Inflammatory macrophage treated with lipopolysaccharide for 4 hours (primary cell): ENCODE measurements at places on chromosomes 1 and 21.

- no peak for DNase-seq
Observed at GRCh38 chr1:203581841-203582240, 44.8 kb upstream of the ATP2B4 start.

GRCh38 chr1:119549719-119550132 is 42.7 kb downstream of the HSD3B1 start:
- DNase-seq: peak; percentile 77

DNA sequence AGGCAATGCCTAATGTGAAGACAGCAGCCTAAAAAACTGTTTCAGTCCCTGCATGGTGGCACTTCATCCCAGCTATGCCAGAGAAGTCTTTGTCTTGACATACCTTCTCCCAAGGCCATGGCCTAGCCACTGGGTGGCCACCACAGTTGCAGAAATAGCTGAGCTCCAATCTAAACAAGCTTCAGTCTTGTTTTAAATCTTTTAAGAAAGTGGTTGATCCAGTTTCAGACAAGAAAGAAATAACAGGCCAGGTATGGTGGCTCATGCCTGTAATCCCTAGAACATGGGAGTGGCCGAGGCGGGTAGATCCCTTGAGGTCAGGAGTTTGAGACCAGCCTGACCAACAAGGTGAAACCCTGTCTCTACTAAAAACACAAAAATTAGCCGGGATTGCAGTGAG is 600.0 kb upstream of the PLXNA2 start:
- DNase-seq: no peak

DNA sequence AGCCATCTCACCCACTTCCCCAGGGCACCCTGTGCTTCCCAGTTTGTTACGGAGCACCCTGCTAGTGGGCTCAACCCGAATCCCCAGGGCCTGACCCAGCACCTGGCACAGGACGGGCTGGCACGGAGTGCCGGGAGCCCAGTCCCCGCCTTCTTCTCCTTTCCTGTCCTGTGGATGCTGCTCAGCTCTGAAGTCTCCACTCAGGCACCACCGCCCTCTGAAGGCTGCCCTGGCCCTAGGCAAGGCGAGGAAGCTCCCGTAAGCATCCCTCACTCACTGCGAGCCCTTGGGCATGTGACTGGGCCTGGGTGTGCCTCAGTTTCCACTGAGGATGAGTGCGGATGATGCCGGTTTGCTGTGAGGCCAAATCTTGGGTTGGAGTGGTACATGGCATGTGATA is 21.8 kb downstream of the SLC1A7 start:
- DNase-seq: no peak

DNA sequence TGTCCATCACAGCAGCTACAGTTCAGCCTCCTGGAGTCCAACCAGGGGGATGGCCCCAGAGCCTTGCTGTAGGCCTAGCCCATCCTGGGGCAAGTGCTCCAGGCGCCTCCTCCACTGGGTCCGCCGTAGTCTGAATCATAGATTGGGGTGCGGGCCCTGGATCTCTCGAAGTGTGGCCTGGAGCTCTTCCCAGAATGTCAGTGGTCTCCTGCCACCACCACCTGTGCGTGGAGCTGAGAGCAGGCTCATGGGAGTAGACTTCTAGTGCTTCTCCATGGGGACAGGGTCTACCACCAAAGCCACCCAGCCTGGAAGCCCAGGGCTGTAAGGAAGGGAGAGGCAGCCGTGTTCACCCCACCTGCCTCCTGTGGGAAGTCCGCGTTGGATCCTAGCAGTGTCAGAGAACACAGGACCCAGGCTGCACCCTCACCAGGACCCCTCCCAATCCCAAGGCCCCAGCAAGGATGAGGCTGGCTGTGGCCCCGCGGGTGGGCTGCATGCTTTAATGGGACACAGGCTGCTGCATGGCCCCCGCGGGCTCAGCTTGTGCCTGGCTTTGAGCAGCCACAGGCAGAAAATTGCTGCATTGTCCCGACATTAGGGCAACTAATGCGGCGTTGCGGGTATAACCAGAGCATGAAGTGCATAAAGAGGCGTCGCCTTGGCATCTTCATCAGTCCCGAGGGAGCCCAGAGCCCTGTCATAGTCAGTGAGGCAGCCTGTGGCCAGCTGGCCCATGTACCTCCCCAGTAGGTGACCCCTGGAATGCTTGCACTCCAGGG is 735 bp upstream of the HES3 start:
- no peak for DNase-seq

DNA sequence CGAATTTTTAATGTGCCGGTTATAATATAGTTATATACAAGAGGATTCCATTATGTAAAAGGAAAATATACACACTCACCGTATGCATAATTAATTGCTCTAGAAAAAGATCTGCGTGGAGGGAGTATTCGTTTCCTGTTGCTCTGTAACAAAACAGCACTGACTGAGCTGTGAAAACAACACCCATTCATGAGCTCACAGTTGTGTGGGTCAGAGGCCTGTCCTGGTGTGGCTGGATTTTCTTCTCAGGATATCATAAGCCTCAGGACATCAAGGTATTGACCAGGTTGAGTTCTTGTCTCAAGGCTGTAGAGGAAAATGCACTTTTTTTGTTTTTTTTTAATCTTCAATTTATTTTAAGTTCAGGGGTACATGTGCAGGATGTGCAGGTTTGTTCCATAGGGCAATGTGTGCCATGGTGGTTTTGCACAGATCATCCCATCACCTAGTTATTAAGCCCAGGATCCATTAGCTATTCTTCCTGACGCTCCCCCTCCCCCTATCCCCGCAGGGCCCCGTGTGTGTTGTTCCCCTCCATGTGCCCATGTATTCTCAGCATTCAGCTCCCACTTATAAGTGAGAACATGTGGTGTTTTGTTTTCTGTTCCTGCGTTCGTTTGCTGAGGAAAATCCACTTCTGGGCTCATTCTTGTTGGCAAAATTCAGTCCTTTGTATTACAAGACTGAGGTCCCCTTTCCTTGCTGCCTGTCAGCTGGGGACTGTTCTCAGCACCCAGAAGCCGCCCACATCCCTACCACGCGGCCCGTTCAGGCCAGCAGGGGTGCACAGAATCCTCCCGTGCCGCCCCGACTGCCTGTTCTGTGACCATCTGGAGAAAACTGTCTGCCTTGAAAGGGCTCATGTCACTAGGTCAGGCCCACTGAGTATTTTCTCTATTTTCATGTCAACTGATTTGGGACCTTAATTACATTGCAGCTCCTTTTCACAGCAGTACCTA is 87.4 kb upstream of the ERRFI1 start:
- no peak for DNase-seq

GRCh38 chr1:226983247-226983991 is 43.3 kb downstream of the COQ8A start:
- DNase-seq: no peak

- peak; percentile 19 for DNase-seq
Observed at GRCh38 chr1:212967801-212968200, 17.5 kb downstream of the VASH2 start.

DNA sequence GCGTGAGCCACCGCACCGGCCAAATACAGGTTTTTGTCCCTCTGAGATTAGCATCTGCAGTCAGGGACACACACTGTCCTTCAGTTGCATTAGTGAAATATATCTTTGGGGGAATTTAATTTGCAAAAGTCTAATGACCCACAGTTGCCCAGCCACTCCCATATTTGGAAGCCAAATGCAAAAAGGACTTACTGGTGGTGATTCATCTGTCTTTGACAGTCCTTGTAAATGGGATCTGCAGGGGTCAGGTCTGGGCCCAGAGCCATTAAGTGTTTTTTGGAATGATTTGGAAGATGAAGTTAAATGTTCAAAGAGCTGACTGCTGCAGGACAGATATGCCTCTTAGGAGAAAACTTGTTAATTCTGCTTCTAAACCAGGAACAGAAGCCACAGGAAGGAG is 44.6 kb upstream of the DNASE2B start:
- no peak for DNase-seq

GRCh38 chr1:93694039-93694438 is 12.4 kb upstream of the BCAR3 start:
- no peak for DNase-seq

DNA sequence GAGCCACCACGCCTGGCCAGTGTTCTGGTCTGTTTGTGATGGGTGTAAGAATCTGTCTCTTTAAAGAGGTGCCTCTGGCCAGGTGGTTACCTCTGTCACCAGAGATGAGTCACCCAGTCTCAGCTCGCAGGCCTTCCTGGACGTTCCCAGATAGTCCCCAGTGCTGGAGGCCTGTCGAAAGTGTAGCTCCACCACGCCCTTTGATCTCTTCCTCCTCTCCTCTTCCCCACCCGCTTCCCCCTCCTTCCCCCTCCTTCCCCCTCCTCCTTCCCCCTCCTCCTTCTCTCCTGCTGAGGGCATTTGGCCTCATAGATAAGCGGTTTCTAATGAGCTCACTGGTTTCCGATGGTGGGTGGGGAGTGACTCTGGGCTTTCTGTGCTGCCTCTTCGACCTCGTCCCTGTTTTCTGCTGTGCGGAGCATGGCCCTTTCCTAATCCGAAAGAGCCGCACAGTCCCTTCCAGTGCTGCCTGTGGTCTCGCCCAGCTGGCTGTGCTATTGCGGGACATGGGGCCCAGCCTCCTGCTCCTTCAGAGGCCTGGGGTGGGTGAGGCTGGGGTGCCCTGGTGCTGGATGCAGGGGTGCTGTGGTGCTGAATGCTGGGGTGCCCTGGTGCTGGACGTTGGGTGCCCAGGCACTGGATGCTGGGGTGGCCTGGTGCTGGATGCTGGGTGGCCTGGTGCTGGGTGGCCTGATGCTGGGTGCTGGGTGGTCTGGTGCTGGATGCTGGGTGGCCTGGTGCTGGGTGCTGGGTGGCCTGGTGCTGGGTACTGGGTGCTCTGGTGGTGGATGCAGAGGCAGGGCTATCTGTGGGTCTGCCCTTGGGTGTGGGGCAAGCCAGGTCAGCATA is 19.2 kb downstream of the AGPAT3 start:
- DNase-seq: peak; percentile 72

GRCh38 chr1:238647877-238648276 is 738.5 kb upstream of the CHRM3 start:
- peak; percentile 19 for DNase-seq

DNA sequence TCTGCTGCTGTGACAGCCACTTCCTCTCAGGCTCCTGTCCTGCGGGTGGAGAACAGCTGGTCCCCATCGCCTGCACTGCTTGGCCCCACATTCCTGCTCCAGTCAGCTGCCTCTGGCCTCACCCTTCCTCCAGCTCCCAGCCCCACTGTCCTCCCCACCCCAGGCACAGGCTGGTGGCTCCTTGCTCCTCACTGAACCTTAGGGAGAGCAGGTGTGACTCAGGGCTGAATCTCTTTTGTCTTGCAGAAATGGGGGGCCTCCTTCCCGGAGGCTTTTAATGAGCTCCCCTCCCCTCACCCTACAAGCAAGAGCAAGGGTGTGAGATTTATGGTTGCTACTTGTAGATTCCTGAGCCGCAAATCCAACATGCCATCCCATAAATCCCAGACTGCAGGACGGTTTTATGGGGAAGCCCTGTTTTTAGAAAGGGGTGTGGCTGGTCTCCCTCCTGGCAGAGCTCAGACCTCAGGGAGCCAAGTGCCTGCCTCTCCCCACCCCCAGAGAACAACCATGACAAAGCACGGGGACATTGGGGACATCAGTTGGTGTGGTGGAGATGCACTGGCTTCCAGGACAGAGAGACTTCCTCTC is 15.2 kb downstream of the CDK18 start:
- DNase-seq: no peak

GRCh38 chr1:162475539-162476185 is 22.0 kb upstream of the UHMK1 start:
- DNase-seq: no peak

- no peak for DNase-seq
Observed at GRCh38 chr21:28657566-28657965, 335.1 kb downstream of the LTN1 start.

DNA sequence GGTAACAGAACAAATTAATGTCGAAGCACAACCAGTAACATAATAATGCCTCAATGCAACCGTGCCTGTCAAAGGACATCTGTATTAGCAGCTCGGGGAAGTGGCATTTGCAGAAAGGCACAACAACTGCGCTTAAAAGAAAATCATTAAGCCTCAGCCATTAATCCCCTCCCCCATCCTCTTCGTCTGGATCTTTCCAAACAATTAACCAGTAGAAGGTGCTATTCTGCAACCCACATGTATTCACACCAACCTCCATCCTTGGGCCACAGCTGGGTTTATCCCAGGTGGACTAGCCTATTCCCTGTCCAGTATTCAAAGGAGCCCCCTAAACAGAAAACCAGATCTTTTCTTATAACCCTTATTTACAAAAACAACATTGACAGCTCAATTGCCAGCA is 2.6 kb downstream of the RERE start:
- no peak for DNase-seq

DNA sequence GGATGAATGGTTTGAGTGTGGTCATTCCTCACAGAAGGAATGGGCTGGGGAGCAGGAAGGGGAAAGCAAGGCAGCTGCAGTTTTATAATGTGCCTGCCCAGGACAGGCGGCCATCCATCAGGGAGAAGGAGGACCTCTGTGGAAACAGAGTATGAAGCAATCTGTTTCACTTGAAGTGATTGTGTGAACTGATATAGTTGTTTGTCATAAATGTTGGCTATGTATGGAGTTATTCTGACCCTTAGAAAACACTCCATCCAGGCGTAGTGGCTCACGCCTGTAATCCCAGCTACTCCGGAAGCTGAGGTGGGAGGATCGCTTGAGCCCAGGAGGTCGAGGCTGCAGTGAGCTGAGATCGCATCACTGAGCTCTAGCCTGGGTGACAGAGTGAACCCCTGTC is 46.5 kb downstream of the NENF start:
- peak; percentile 31 for DNase-seq
